BJ (cell line): ENCODE measurements at places on chromosomes 5 and 9.

DNA sequence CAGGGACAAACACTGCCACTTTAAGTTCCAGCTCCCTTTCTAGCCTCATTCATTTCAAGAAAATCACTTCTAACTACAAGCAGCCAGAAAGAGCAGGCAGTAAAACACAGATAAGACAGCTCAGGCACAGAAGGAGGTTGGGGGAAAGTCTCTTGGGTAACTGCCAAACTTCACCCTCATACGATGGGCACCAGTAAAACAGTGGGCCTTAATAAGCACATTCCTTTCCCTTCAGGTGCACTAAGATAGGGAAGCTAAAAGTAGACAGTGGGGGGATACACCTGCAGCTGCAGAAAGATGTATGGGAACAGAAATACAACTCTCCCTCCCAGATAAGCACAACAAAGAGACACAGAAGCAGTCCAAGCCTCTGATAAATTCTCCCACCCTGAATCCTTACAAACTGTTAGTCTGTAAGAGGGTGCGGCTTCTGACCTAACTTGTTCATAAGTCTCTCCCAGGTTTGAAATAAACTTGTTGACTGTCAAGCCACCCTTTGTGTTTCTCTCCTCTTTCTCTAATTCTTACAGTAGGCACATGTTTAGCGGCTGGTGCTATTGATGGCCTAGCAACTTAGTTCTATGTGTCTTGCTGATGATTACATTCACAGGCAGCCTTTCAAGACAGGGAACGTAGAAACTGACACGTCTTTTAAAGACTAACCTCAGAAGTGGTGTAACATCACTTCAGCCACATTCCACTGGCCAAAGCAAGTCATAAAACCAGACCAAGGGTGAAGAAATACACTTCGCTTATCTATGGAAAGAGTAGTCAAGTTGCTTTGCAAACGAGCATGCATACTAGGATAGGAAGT lies 6.8 kb upstream of the CKS2 start:
- no peak for DNase-seq

DNA sequence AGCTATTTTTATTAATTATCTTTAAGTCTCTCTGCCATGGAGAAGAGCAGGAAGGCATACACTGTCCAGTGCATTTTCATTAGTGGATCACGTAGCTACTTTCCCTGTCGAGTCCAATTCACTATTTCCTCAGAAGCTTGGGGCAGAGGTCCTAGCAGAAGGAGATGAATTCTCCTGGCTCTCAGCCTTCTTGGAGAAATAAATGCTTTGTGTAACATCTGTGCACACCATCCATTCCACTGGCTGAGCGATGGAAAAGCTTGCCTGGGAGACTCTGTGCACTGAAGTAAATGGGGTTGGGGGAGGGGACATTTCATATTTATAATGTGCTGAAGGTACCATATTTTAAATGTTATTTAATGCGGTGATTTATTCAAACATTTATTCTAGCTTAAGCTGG lies 23.4 kb downstream of the PROP1 start:
- DNase-seq = no peak

- no peak for DNase-seq
Measured at GRCh38 chr9:98584059-98584458, 124.7 kb downstream of the GABBR2 start.

DNA sequence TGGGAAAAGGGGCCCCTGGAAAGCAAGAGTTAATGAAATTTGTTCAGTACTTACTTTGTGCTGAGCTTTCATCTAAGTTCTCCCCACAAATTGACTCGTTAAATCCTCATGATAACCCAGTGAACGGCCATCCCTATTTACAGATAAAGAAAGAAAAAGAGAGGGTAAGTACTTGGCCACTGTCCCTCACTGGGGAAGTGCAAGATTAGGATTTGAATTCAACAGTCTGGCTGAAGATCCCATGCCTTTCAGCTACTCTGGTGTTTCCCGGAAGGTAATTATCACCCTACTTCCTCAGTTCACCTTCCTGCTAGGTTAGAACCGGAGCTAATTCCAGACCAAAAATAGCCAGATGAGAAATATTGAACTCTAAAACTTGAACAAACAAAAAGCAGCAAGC lies 269.2 kb upstream of the TLE4 start:
- DNase-seq = no peak

DNA sequence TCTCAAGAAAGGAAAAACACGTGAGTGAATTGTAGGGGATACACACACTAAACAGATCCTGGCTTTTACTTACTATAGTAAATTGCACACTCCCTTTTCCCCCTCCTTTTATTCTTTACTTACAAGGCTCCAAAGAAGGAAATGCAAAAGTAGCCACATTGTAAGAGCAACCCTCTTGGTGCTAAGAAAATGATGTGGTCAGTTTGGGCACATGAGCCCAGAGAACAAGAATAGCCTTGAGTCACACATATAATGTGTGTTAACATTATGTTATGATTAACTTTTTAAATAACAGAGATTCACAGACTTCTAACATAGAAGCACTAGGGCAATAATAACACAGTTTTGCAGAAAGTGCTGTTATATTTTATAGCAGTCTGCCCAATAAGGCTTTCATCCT lies 48.5 kb downstream of the PCSK5 start:
- no peak for DNase-seq

DNA sequence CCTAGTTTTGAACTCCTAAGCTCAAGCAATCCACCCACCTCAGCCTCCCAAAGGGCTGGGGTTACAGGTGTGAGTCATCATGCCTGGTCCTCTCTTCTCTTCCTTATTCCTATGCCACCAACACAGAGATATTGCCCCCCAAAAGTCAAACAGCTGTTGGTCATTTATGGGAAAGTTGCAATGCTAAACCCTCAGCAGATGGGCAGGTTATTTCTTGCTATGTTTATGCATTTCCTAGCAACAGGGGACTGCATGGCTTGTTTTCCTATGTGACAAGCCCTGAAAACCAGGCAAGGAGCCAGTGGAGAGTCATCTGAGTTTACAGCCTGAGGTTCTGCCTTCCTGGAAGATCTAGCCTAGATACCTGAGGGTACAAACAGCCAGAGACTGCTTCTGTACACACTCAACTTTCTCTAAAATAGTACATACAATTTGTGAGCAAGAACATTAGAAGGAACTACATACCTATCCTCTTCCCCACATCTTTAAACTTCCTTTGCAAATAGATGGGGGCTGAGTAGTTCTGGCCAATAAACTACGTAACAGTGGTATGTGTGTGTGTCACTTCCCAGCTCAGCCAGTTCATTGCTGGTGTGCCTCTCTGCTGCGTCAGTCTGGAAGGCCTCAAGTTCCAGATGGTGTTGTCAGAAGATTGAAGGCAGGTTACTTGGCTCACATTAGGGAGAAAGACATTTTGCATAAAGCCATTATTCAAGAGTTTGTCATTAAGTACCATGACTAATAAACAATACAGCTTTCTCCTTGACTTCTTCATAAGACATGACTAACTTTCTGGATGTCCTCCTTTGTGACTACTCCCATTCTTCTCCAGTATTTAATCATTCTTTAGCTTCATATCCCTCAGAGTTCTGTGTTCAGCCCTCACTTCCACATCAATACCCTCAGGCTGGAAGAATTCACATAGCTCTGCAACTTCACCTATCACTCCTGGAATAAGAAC lies 65.3 kb downstream of the CSNK1A1 start:
- peak; percentile 100 for DNase-seq

DNA sequence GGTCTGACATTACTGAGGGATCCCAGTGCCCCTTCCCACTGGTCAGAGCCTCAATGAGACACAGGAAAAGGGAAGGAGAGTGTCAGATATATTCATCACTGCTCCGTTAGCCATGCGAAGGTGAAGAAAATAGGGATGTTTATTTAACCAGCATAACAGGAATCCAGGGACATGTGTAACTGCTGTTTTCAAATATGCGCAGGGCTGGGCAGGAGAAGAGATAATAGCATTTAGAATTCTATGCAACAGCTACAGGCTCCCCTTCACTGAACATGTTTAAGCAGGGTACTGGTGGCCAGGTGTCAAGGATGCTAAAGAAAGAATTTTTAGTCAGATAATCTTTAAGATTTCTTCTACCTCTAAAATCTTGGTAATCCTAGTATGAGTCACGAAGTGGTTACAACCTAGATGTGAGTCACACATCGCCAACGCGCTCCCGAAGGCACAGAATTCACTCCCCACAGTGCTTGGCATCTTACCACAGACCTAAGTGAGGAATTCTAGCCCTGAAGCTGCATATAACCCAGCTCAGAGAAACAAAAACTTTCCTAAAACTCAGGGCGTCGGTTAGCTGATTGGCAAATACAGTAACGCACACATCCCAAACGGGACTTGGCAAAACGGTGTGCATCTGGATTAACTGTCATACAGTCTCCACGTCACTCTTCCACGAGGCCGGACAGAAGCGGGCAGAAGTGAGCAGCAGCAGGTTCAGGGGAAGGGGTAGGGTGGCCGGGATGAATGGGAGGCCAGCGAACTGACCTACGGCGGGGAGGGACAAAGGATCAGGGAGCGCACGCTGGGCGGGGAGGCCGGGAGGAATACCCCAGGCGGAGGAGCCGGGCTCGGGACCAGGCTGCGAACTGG lies 1.1 kb downstream of the CTNNAL1 start:
- DNase-seq = peak; percentile 74

- DNase-seq = no peak
Measured at GRCh38 chr9:100600521-100601079, 22.7 kb downstream of the CAVIN4 start.

DNA sequence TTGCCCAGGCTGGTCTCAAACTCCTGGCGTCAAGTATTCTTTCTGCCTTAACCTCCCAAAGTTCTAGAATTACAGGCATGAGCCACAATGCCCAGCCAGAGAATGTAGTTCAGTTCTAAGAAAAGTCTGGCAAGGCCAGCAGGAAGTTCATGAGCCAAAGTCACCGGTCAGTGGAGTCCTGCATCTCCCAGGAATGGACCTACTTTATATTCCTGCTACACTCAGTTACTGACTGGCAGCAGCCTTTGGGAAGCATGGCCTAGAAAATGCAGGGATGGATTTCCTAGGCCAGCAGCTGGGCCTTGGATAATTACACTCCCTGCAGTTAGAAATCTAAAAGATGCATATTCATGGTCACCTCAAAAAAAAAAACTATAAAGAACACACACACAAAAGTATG lies 135.7 kb downstream of the CAAP1 start:
- no peak for DNase-seq

- DNase-seq = no peak
Measured at GRCh38 chr9:4861145-4861544, 68.4 kb downstream of the RCL1 start.

DNA sequence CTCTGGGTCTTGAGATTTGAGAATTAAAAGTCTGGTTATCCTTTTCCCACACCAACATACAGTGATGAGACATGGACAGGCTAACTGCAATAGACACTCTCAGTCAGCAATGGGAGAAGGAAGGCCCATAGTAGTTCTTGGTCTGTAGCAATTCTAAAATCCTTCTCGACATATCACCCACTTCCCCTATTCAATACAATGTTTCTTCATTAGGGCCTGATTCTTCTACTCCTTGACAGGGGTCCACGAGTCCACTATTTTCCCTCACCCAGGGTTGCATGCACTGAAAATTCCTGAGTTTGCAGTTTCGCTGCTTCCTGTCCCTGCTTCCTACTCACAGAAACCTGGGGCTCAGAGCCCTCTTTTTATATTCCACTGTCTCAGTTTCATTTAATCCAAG lies 402.8 kb downstream of the MAT2B start:
- DNase-seq = no peak

DNA sequence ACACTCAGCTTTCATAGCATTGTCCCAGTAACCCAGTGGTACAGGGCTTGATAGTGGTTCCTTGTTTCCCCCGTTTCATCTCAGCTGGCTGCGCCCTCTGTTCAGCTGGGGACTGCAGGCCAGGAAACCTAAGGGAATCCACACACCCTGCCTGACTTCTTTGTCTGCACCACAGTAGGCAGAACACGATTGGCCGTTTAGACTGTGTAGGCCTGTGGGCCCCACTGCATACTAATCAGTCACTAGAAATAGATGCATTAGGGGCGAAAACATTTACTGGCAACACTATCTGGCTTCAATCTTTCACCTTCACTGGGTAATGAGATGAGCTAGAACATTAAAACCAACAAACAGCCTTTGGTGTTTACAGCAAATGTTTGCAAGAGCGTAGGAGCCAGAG lies 512.7 kb upstream of the BRINP1 start:
- no peak for DNase-seq
